ENCODE measurements at places on chromosomes 3 and 15. TPM values are rescaled to one million over a fixed set of nuclear protein-coding genes. Genes with fewer than 3 reads are reported as not detected.

GRCh38 chr15:57054204-57054750 is 135.8 kb downstream of the TCF12 start:
- H3K27ac ChIP-seq, result no peak overlapping the region
- H3K4me1 ChIP-seq, result peaks cover 3% of the 10 kb centered on the region
- H3K4me3 ChIP-seq, result no peak overlapping the region
- no peaks in the 10 kb centered on the region for H3K36me3 ChIP-seq
- no peak for DNase-seq

OSTN gene
- total RNA-seq, result not detected

DNA sequence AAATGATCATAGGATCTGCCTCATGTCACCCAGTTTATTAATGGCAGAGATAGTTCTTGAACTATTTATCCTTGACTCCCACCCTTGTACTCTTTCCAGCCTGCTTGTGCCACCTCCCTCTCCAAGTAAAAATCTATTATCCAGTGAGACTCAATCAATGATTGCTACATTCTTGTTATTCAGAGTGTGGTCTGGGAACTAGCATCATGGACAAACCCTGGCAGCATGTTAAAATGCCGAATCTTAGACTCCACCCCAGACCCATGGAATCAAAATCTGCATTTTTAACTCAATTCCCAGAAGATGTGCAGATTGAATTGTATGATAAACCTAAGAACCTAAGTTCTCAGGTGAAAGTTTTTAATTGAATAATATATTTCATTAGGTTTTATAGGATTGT is 34.7 kb upstream of the PYDC2 start:
- DNase-seq, result no peak
- no peaks in the 10 kb centered on the region for H3K4me1 ChIP-seq
- no peak overlapping the region for H3K4me3 ChIP-seq
- no peak overlapping the region for H3K27ac ChIP-seq
- no peaks in the 10 kb centered on the region for H3K36me3 ChIP-seq
- no peaks in the 10 kb centered on the region for H3K27me3 ChIP-seq

GOLGA6A gene
- not detected for total RNA-seq

Measured in left lung (tissue), 14 donors.